ENCODE measurements at places on chromosomes 2 and 18.

GRCh38 chr2:129765678-129766351 lies 213.7 kb upstream of the RAB6C start:
- DNase-seq, result peak; percentile 61

DNA sequence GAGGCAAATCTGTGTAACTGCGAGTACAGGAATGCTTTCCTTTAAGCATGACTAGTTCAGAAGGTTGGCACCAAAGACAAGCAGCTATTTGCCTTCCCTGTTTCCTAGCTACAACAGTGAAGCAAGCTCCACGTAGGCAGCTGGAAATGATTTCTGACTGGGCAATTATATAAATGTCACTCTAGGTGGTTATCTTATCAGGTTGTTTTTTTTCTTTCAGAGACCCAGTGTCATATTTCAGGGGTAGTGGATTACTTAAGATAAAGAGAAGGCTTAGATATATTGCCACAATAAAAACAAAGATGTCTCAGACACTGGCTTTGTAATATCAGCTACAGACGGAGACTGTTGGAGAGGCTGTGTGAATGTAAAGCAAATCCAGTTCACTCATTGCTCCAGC lies 748.9 kb upstream of the NXPH2 start:
- no peak for DNase-seq

DNA sequence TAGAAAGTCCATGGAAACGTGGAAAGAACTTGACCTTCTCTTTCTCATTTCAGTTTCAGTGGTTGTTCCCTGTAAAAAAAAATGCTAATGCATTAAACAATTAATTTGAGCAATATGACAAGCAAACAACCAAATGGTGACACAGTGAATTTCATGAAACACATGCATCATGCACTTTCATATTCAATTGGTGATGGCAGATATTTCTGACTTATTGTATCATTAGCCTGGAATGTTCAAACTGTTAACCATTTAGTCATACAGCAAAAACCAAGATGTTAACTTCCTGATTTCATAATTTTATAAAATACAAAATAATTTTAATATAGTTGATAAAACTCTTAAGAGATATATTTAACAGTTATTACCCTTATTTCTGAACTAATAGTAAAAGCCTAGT lies 85.5 kb downstream of the SCN1A start:
- DNase-seq, result no peak

- DNase-seq, result no peak
These were observed 128.5 kb upstream of the LGALSL start for GRCh38 chr2:64325477-64325851.

DNA sequence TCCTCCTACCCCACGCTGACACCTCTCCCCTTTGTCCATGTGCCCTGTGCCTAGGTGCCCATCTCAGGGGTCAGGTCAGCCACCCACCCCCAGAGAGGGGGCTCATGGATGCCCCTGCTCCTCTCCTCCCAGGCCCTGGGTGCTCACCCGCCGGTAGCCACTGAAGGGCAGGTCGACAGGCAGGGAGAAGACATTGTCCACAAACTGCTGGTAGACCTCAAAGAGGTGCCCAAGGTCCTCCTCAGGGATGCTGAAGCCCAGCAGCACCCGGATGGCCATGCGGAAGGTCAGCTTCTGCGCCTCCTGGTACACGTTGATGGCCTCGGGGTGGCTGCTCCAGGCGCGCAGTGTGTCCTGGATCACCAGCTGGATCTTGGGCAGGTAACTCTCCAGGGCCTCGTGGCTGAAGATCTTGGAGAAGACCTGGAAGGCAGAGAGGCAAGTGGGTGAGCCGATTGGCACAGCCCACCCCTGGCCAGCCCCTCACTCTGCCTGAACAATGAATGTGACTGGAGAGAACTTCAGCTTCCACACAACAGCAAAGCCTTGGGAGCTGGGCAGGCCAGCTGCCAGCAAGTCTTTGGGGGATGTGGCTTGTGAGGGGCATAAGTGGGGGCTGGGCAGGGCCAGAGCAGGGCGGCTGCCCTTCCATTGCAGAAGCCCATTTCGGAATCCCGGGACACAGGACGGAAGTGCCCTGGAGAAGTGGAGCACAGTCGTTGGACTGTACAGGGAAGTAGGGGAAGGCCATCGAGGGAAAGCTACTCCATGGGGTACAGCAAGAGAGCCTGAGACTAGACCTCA lies 12.5 kb downstream of the CYP26B1 start:
- no peak for DNase-seq

DNA sequence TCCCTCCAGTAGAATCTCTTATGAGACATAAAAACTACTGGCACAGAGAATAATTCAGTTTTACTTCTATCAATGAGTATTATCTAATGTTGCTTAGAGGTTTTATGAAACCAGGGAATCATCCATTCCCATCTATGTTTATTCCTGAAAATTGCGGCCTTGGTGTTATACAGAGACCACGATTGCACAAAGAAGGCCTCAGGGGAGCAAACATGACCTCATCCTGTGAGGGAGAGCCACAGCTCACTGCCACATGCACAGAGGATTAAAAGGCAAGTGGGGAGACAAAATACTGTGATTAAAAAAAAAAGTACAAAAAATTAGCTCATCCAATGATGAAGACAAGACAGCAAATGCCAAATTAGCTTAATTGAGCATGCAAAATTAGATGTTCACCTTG lies 111.8 kb upstream of the SLC35G4 start:
- peak; percentile 35 for DNase-seq

GRCh38 chr2:66058675-66059074 lies 376.2 kb upstream of the MEIS1 start:
- DNase-seq, result no peak

DNA sequence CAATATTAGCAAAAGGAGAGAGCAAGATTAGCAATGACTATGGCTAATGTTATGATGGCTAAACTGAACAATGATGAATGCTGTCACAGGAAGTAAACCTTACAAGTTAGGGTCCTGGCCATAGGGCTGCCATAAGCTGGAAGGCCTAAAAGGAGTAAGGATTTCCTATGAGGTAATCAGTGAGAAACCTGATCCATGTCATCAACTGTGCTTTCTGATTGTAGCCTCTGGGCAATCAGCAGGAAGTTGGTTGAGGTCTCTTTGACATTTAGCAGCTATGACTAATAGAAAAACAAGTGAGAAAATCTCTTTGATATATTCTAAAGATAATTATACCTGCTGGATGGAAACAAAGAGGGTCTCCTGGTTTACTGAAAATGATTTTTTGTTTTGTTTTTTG lies 193.0 kb downstream of the RAB3GAP1 start:
- no peak for DNase-seq

GRCh38 chr2:54274781-54275242 lies 18.8 kb upstream of the TSPYL6 start:
- DNase-seq, result peak; percentile 47

GRCh38 chr2:102052365-102052764 lies 60.6 kb downstream of the IL1R2 start:
- no peak for DNase-seq

DNA sequence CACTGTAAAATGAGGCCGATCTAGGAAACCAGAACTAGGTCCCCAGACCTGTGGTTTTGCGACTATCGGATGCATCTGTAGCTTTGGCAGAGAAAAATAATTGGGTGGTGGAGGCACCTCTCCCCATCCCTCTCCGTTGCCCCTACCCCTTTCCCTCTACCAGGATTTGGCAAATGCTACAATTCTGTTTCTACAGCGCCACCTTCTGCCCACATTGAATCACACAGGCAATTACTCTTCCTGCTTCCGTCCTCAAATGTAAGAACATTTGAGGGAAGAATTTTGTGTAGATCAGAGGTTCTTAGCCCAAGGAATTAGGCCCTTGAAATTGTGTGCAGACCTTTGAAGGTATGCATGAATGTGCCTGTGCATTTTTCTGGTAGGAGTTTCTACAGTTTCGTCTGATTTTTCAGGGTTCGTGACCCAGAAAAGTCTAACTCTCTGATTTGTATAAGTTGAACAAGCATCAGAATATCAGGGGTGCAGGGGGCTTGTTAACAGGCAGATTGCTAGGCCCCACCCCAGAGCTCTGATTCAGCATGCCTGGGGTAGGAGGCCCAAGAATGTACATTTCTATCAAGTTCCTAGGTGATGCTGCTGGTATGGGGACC lies 11.2 kb downstream of the ATP6V1B1 start:
- DNase-seq, result peak; percentile 60

GRCh38 chr2:19955544-19956422 lies 34.1 kb downstream of the WDR35 start:
- peak; percentile 86 for DNase-seq

DNA sequence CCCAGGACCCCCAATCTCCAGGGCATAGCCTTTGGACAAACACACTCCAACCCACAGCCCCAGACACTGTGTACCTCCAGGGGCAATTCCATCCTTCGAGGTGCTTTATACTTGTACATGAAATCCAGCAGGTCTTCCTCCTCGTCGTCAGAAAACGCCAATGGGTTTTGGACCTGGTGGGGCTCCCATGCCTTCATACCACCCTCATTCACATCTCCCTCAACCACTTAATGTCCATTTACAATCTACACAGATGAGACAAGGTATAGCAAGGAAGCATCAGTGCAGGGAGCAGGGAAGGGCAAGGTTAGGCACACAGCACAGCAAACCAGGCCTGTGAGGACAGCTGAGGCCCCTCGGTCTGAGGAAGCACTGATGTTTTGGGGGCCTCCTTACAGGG lies 20.6 kb downstream of the MRPL35 start:
- no peak for DNase-seq

- DNase-seq, result no peak
These were observed 23.9 kb downstream of the DYSF start for GRCh38 chr2:71477231-71477691.

DNA sequence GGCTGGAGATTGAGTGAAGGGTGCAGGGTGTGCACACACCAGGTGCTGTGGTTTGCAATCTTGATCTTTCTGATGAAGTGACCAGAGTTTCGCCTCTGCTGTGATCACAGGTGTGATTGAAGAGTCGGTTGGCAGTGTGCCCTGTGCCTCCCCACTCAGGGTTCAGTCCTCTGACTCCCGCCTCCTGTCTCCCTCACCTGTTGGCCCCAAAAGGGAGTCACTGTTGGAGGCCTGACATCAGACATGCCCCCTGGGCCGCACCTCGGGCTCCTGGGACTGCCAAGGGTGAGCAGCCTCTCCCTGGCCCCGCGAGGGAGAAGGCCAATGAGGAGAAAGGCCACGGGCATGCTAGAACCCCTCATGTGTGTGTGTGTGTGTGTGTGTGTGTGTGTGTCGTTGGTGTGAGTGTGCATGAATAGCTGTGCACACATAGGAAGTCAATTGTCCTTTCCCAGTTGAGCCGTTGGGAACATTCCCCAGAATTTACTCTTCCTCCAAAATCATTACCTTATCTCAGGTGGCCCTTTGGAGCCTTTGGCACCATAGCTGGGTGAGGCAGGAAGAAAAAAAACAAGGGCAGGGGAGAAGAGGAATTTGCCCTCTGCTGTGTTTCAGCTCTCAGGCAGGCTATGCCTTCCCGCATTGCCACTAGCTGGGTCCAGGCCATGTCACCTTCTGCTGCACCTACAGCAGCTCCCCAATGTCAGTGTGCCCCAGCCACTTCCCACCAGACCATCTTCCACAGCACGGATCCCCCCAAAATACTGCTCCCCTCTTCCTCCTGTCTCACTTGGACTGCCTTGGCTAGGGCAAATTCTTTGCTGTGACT lies 78.1 kb upstream of the LAPTM4A start:
- DNase-seq, result no peak

GRCh38 chr2:38095079-38095995 lies 19.4 kb upstream of the CYP1B1 start:
- no peak for DNase-seq

GRCh38 chr2:47174733-47175361 lies 19.7 kb upstream of the STPG4 start:
- DNase-seq, result peak; percentile 52

- no peak for DNase-seq
These were observed 954.1 kb downstream of the DSC3 start for GRCh38 chr18:30088238-30089015.

GRCh38 chr2:211085056-211085680 lies 528.8 kb downstream of the CPS1 start:
- DNase-seq, result peak; percentile 24

- no peak for DNase-seq
These were observed 323.2 kb downstream of the CYP26B1 start for GRCh38 chr2:71824436-71824835.

- DNase-seq, result no peak
These were observed 140.2 kb upstream of the NDUFV2 start for GRCh38 chr18:8962192-8962779.

- no peak for DNase-seq
These were observed 99.4 kb downstream of the TMEM17 start for GRCh38 chr2:62406573-62407043.

DNA sequence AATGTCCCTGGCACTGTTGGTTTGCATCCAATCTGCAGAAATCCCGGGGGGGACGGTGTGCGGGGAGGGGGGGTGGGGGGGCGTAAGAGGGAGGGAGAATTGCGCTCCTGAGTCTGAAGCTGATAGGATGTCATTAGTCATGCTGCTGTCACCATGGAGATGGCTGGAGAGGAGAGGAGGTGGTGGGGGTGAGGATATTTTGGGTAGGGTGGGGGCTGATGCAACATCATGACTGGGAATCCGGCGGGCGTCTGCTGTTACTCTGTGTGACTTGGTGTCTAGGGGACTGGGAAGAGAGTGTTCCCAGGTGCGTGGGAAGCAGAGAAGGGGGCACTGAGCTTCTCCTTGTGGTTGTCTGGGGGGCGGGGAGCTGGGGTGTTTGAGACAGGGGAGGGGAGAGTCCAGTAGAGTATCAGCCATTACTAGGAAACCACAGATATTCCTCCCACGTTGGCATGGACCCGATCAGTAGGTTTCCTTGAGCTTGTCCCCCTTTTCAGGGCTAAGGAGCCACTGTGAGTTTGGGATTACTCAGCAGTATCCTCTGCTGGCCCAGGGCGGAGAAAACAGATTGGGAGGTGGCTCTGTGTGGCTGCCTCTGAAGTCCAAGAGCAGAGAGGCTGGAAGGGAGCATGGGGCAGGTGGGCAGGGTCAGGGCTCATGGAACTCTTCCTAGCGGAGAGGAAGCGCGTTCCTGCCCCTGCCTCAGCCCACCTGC lies 18.9 kb downstream of the TET3 start:
- DNase-seq, result peak; percentile 69

GRCh38 chr18:28359176-28359575 lies 182.2 kb upstream of the CDH2 start:
- no peak for DNase-seq

GRCh38 chr2:219511547-219512325 lies 2.5 kb upstream of the ASIC4 start:
- no peak for DNase-seq

DNA sequence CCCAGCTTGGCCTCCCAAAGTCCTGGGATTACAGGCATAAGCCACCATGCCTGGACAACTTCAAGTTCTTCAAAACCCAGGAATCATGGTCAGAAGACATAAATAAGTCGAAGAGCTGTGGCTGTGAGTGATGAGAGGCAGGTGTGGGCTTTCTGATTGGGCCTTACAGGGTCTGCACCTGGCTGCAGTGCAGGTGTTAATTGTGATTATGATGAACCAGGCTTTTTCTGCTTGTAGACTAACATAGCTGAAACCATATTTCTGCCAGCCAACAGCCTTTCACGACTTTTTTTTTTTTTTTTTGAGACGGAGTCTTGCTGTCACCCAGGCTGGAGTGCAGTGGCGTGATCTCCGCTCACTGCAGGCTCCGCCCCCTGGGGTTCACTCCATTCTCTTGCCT lies 14.9 kb upstream of the DTNB start:
- no peak for DNase-seq

GRCh38 chr18:36471393-36471792 lies 173.9 kb downstream of the FHOD3 start:
- no peak for DNase-seq

All from AG20443 (cell line).